Stimulated activated CD8-positive, alpha-beta memory T cell treated with anti-CD3 and anti-CD28 coated beads, Interleukin-2, amount 100 ng/mL, for 1 hour (primary cell): ENCODE measurements at places on chromosomes 2 and 18.

GRCh38 chr2:203394519-203395227, 66.5 kb downstream of the ABI2 start:
- no peak for DNase-seq

GRCh38 chr2:220662431-220662830, 909.7 kb downstream of the EPHA4 start:
- DNase-seq, result no peak

- DNase-seq, result no peak
Measured at GRCh38 chr2:41967476-41968181, 80.2 kb upstream of the PKDCC start.

GRCh38 chr2:153068915-153069314, 350.5 kb downstream of the ARL6IP6 start:
- DNase-seq, result no peak

GRCh38 chr2:207662203-207662602, 37.0 kb upstream of the METTL21A start:
- no peak for DNase-seq

GRCh38 chr2:127056631-127057370, 50.2 kb downstream of the BIN1 start:
- DNase-seq, result no peak

DNA sequence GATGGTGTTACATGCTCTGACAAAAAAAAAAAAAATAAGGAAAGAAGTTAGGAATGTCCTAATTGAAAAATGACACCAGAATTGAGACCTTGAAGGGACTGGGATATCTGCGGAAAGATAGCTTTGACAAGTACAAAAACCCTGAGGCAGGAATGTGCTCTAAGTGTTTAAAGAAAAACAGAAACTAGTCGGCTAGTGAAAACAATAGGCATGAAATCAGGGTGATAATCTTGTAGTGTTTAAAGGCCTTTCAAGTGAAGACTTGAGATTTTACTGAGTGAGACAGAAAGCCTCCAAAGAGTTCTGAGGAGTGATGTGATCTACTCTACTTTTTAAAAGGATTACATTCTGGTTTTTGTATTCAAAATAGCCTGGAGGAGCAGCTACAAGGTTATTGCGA, 107.4 kb downstream of the COBLL1 start:
- DNase-seq, result no peak

GRCh38 chr2:64525317-64525613, 1.1 kb downstream of the AFTPH start:
- DNase-seq, result no peak

GRCh38 chr2:101080211-101081068, 70.7 kb downstream of the TBC1D8 start:
- DNase-seq, result no peak

DNA sequence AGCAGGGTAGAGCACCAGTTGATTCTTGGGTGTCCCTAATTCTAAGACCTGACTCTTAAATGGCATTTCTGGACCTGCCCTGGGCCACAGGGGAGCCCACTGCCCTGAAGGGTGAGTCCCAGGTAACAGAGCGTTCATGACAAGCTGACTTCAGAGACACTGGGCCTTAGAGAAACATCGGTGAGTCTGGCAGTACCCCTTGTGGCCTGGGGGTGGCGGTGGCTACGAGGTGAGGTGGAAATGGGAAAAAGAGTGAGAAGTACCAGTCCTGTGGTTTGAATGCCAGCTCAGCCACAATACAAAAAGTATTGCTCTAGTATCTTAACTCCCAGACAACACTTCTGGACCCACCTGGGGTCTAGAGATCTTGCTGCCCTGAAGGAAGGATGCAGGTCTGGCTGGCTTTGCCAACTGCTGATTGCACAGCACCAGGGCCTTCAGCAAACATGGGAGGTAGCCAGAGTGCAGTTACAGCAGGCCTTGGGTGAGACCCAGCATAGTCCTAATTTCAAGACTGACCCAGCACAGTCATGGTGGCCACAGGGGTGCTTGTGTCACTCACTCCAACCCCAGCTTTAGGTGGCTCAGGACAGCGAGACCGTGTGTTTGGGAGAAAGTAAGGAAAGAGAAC, 44.5 kb downstream of the USP34 start:
- DNase-seq, result peak; percentile 51

- no peak for DNase-seq
Measured at GRCh38 chr2:144959416-144959815, 439.5 kb upstream of the ZEB2 start.

GRCh38 chr2:182110347-182110746, 124.7 kb downstream of the PPP1R1C start:
- no peak for DNase-seq

DNA sequence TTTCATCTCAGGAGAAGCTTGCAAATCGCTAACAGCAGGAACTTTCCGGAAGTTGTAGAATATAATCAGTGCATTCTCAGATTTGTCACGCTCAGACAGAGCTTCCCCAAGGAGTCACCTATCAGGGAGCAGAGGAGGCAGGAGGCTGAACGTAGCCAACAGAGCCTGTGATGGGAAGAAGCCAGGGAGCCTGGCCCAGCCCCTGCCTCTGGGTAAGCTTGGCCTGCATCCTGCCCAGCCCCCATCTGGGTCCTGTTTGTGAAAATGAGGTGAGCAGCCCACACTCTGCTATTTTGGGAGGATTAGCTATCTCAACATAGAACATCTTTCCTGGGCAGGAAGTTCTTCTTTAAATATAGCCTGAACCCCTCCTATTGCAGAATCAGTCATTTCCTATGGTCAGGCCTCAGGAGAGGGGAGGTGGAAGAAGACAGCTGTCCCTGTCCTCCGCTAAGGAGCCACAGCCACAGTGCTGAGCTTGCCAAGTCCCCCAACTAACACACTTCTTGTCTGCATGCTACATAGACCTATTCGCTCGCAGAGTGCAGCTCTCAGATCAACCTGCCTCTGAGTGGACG, 19.2 kb upstream of the PKDCC start:
- DNase-seq, result no peak

- peak; percentile 55 for DNase-seq
Measured at GRCh38 chr2:159921752-159922404, 123.9 kb upstream of the CD302 start.

GRCh38 chr2:237182422-237183123, 96.9 kb downstream of the COPS8 start:
- DNase-seq, result no peak

GRCh38 chr2:240449764-240450531, 14.5 kb downstream of the GPC1 start:
- no peak for DNase-seq
